ENCODE measurements at places on chromosomes 4 and X.

- DNase-seq = no peak
These were observed 94.6 kb downstream of the STIM2 start for GRCh38 chr4:26955241-26955640.

GRCh38 chr4:74322301-74322700 lies 14.0 kb downstream of the EPGN start:
- DNase-seq = no peak

DNA sequence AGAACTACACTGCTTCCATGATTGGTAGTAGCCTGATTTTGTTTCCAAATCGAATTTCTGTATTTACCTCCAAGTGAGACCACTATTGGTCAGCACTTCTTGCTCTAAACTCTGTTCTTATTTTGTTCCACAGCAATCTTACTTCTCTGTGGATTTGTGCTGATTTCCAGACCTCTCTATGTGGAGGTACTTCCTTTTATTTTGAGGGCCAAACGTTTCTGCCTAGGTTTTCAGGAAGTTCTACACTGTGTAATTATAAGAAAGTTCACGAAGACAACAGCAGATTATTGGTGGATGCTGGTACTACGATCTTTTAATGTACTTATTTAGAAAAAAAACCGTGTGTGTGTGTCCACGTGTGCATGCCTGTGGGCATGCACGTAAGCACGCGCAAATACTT lies 46.7 kb downstream of the DTHD1 start:
- DNase-seq = no peak

DNA sequence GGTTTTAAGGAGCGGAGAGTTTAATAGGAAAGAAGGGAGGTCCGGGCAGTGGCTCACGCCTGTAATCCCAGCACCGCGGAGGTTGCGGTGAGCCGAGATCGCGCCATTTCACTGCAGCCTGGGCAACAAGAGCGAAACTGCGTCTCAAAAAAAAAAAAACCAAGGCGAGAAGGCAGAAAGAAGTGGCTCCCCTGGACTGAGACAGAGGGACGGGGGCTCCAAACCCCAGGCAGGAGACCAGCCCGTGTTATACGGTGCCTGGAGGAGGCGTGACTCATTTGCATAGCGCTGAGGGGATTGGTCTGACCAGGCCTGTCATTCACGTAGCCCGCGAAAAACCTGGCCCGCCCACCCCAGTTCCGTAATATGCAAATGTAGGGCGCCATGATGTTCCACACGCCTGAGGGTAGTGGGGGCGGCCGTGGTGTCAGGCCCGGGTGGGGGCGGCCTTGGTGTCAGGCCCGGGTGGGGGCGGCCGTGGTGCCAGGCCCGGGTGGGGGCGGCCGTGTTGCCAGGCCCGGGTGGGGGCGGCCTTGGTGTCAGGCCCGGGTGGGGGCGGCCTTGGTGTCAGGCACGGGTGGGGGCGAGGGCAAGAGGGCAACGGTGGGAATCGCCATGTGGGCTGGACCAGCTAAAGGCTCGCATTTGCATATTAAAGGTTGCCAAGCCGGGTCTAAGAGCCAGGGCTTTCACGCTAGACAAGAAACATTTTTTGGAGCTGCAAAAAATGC lies 2.1 kb downstream of the PLCXD1 start:
- peak; percentile 93 for DNase-seq

GRCh38 chr4:20432088-20432487 lies 180.4 kb downstream of the SLIT2 start:
- DNase-seq = no peak

All from germinal center (tissue), 1 donor.